ENCODE measurements at places on chromosomes 2 and 18.
A peak's percentile ranks its signal among the peaks of the same experiment; 100 is the strongest.

DNA sequence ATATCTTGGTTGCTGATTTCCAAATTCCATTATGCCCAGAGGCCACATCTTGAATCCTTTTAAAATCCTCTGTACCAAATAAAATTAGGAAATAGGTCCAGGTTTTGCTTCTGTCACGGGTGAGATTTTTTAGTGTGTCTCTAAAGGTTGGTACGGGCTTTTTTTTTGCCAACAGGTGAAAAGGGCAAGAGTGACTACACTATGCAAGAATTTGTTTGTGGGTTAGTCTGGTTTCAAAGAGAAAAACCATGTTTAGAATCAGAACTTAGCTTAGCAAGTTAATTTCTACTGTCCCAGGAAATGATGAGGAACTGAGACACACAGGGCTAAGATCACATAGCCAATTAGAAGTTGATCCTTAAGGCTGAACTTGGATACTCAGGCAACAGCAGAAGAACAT is 41.7 kb downstream of the POLR1A start:
- DNase-seq = no peak

DNA sequence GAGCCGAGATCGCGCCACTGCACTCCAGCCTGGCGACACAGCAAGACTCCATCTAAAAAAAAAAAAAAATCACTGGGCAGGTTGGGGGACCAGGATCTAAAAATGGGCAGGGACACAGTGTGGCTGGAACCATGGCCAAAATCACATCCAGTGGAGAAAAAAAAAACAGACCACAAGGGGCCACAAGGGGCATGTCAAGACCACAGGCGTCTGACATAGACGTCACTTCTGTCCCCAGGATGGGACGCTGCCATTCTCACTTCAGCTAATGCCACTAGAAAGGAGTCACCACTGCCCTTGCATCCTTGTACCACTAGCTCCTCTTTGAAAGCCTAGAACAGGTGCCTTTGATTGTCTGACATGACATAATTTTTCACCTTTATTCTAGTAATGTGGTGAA is 2.5 kb upstream of the POMC start:
- no peak for DNase-seq

DNA sequence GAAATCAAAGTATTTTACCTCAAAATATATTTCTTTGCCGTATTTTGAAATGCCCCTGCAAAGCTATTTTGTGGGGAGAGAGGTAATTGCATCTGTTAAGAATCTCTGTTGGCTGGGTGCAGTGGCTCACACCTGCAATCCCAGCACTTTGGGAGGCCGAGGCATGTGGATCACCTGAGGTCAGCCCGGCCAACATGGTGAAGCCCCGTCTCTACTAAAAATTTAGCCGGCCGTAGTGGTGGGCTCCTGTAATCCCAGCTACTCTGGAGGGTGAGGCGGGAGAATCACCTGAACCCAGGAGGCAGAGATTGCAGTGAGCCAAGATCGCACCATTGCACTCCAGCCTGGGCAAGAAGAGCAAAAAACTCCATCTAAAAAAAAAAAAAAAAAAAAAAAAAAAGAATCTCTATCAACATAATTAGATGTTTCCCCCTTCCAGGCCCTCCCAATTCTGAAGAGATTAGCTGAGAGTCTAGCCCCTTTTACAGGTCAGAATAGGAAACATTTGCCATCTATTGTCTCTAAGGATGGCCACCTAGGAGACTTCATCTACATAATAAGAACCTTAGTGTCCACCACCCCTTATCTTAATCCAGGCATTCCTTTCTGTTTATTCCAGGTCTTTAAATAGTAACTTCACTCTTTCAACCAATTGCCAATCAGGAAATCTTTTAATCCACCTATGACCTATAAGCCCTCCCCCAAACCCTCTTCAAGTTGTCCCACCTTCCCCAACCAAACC is 3.5 kb upstream of the TRAPPC8 start:
- DNase-seq = no peak

GRCh38 chr2:188571543-188572303 is 280.0 kb downstream of the GULP1 start:
- DNase-seq = no peak

- DNase-seq = peak; percentile 5
Measured at GRCh38 chr2:187138265-187138664, 289.3 kb upstream of the ZSWIM2 start.

DNA sequence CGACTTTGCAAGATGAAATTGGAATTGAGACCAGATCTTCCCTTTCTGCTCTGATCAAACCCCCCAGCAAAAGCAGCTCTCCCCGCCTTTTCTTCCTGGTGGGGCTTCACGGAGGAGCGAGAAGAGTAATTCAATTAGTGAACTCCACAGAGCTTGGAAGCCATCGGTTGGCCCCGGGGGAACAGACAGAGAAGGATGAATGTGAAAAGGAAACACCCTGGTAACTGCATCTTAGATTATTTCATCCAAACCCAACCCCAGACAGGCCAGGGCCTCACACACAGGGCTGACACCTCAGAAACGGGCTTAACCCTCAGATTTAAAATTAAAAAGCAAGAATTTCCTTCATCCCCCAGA is 18.3 kb downstream of the SMAD7 start:
- no peak for DNase-seq

- no peak for DNase-seq
Measured at GRCh38 chr18:1294229-1294628, 389.6 kb downstream of the ADCYAP1 start.

- no peak for DNase-seq
Measured at GRCh38 chr18:11497585-11497984, 111.8 kb upstream of the SLC35G4 start.

GRCh38 chr2:158539176-158540005 is 82.6 kb downstream of the PKP4 start:
- no peak for DNase-seq

DNA sequence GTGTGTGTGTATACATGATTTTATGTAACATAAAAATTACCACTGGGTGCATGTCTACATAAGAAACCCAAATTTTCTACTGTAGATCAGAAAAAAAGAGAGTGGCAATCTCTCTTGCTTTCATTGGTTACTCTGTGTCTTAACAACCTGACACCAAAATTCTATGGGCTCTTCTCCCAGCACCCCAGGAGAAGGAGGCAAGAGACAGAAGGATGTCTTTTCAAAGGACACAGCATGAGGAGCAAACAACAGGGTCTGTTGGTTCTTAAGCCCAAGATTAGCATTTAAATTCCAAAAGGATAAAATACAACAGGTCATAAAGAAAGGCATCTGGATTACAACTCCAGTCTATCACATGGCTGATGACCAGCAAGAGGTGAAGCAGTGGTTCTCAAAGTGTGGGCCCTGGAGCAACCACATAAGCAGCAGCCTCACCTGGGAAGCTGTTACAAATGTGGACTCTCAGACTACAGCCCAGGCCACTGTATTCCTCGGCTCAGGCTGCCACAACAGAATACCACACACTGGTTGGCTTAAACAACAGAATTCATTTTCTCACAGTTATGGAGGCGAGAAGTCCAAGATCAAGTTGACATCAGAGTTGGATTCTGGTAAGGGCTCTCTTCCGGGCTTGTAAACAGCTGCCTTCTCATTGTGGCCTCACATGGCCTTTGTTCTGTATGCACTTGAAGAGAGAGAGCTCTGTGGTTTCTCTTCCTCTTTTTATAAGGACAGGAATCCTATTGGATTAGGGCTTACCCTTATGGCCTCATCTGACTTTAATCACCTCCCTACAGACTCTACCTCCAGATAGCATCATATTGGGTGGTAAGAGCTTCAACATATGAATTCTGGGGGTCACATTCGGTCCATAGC is 79.8 kb upstream of the RNF152 start:
- DNase-seq = no peak

DNA sequence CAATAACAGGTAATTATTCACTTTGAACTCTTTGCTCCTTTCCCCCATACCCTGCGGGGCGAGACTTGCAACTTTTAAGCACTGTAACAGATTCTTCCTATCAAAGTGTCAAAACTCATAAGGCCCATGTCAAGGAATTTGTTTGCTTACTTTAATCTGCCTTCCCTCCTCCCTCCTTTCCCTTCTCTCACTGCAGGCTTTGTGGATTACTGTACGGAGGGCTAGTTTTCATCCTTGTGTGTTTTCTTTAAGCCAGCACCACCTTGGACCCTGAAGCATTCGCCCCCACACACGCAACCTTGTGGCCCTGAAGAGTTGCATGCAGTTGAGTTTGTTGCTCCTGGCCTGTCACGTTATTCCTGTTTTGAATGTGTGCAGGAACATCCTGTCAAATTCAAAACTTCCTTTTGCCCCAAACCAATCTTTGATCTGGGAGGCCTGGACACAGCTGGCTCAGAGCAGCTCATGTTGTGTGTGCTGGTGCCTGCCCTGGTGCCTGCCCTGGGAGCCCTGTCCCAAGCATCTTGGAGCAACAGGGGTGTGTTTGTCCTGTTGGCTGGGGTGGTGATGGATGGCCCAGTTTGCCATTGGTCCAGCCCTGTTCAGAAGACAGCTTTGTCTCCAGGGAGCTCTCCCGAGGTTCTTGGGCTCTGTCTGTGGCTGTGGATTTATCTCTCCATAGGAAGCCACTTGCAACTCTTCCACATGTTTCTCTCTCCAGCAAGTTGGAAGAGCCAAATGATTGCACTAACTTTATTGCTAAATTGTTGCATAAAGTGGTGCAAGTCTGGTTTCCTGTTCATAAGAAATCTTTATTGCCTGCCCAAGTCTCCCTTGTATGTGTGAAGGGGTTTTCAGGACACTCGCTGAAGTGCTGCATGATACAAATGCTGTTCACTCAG is 199.6 kb downstream of the VAPA start:
- DNase-seq = no peak

DNA sequence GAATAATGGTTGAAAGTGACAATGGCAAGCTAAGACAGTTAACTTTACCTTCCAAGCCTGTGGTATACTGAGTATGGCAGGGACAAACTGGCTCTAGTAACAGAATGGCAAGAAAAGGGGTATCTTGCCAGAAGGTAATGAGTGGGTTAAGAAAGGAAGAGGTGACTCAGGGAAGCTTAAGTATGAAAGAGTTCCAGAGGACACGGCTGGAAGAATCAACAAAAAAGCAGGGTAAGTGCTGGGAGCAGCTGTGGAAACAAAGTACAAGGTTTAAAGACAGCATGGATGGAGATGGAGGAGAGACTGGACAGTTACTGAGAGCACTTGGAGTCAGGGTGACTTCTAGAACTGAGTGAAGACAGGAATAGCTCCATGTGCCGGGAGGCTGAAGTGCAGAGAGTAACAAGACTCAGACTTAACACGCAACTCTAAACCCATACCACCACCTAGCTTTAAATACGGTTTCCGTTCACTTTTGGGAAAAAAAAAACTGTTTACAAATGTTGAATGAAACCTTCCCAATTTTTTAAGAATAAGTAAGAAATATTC is 69.0 kb downstream of the REV1 start:
- no peak for DNase-seq

DNA sequence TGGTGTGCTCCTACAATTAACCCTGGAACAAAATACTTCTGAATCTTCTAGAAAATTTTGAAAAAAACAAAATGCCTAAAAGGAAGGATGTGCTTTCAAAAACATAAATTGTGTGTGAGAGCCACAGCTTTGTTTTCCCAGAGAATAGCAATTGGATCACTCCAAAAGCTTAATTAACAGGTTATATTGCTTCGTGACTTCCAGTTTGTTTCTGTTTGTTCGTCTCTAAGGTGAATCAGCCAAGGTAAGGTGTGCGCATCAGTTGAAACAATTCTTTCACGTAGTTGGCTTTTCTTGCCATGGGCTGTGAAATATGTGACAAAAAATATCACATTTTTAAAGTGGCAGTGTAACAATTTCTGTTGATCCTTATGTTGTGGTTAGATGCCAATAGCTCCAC is 90.3 kb upstream of the BARD1 start:
- DNase-seq = no peak

DNA sequence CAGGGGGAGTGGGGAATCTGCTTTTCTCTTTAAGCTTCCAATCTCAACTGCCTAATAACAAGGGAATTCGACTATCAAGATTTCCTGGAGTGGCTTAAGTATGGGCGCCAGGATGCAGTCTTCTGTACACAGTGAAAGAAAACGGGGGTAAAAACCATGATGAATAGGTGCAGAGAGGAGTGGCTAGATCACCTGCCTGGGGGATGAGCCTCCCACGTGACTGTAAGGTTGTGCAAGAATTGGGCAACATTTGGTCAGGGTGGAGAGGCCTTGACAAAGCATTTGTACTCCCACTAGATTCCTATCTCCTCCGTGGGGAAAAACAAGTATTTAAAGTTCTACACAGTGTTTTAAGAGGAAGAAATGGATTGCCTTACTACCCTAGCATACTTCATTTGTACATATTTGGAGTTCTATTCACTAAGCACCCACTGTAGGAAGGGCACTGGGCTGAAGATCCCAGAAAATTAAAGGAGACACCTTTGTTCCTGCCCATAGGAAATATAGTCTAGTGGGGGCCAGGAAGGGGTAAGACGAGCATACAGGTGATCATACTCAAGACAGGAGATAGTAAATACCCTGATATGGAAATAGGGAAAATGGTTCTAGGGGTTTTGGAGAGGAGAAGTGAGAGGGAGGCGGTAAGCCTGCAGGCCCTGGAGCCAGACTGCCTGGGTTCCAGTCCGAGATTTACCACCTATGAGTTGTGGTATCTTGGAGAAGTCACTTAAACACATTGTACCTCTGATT is 29.2 kb downstream of the EPAS1 start:
- no peak for DNase-seq

DNA sequence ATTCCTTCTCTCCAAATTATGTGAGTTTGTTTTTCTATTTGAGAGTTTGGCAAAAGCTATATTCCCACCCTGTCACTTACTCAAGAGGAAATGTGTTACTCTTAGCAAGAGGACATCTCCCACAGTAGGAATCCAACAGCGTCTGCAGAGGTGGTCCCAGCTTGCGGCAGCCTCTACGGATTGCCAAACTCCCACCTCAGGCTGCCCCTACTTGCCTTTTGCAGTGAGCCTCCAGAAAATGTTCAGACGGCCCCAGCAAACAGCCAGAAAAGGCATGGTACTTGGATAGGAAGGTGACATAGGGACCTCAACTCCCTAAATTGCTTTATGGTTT is 158.4 kb downstream of the SUCLG1 start:
- DNase-seq = no peak

DNA sequence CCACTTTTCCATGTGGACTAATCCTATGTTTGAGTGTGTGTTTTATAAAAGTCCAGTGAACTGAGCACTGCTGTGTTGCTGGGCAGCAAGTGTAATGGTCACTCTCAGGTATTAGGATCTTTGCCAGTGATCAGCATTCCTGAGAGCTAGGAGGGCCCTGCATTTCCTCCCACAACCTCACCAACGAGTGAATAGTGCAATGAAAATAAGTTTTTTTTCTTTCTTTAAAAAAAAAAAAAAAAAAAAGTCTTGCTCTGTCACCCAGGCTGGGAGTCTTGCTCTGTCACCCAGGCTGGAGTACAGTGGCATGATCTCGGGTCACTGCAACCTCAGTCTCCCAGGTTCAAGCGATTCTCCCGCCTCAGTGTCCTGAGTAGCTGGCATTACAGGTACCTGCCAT is 6.5 kb upstream of the OSBPL6 start:
- DNase-seq = no peak

DNA sequence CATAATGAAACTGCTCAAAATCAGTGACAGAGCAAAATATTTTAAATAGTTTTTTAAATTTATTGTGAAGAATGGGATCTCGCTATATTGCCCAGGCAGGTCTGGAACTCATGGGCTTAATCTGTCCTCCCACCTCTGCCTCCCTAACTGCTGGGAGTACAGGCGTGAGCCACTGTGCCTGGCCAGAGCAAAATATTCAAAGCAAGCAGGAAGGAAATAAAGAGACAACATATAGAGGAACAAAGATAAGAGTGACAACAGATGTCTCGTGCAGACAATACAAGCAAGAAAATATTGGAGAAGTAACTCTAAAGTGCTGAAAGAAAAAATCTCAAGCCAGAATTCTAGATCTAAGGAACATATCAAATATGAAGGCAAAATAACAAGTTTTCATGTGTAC is 5.0 kb upstream of the SCLY start:
- no peak for DNase-seq

GRCh38 chr2:202514732-202515131 is 120.0 kb upstream of the FAM117B start:
- DNase-seq = no peak

Measured in activated CD4-positive, alpha-beta T cell treated with anti-CD3 and anti-CD28 coated beads for 36 hours (primary cell).